ENCODE measurements at places on chromosomes 4 and X. TPM values are rescaled to one million over a fixed set of nuclear protein-coding genes. Genes with fewer than 3 reads are reported as not detected.

Gene ITGB1BP2
- 0.74 TPM for total RNA-seq

Gene SSR4
- total RNA-seq: 225 TPM

GRCh38 chrX:23662853-23663252 lies 4.4 kb upstream of the PRDX4 start:
- DNase-seq: no peak

DNA sequence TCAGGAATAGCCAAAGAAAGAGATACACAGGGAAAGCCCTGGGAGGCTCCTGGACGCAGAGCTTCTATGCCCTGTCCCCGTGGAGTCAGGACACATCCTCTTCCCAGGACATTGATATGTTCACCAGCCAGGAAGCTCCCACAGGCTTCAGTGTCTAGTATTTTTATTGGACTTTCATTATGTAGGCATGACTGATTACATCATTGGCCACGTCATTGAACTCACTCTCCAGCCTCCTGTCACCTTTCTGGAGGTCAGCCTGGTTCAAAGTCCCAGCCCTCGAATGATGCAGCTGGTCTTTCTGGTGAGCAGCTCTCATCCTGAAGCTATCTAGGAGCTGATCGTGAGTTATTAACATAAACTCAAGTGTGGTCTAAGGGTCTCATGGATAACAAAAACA lies 104.1 kb downstream of the CPEB2 start:
- DNase-seq: no peak

- no peak for DNase-seq
Measured at GRCh38 chr4:114603497-114603896, 4.9 kb downstream of the UGT8 start.

DNA sequence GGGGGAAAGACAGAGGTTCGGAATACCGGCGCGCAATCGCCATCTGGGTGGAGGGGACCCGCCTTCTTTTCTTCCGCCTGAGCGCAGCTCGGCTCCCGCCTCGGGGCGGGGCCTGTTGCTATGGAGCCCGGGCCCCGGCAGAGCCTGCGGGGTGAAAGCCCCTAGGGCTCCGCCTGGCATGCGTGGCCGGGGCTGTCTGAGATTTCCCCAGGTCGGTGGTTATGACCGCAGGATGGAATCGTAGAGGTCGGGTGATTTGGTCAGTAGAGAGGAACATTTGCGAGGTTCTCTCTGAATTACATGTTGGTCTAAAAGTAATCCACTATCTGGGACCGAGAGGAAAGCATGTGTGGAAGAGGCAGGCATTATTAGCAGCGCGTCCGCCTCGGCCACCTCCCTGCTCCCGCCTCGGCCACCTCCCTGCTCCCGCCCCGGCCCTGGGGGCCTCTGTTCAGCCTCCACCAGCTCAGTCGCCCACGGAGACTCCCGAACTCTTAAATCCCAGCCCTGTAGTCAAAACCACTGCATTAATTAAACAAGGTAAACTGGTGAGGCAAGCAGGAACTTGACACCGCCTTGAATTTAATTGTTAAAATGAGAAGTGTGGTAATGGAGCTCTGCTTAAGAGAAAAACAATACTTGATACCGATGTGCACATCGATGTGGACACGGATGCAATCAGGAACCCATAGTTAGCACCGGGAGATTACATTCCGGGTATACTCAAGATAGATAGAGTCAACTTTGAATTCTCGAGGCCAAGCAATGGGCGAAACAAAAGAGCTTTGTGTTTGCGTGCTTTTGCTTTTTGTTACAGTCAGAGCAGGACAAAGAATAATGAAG lies 45.2 kb downstream of the TRIM2 start:
- DNase-seq: peak; percentile 88

Measured in SJSA1 (cell line).